ENCODE measurements at places on chromosomes 4 and X.

DNA sequence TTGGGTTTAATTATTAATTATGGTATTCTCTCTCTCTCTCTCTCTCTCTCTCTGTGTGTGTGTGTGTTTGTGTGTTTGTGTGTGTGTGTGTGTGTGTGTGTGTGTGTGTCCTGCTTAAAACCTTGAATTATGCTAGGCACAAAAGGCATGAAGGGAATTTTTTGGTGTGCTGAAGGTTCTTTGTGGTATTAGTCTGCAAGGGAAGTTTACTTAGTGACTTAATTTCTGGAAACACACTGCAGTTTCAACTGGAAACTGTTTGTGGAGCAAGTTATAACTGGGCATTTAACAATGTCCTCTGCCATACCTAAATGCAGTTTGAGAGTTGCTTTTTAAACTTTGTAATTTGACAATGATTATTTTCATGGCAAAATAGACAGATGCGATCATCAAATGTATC, 111.7 kb downstream of the FRMPD4 start:
- DNase-seq, result no peak

- DNase-seq, result no peak
These were observed 170.9 kb downstream of the RCHY1 start for GRCh38 chr4:75343333-75343732.

DNA sequence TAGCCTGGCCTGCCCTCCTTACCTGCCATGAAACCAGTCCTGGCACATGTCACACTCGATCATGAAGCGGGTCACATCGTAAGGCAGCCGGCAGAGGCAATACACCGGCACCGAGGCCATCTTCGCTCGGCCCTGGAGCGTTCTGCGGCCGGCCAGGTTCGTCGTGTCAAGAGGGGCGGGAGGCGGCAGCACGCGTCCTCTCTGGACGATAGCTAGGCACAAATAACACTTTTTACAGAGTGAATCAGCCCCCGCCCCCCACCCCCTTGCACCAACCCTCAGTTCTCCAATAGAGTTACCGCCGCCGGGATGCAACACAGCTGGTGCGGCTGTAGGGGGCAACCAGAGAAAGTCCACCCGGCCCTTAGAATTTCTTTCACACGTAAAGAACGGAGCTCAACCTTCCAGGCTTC, 1.7 kb downstream of the PHF8 start:
- peak; percentile 4 for DNase-seq

DNA sequence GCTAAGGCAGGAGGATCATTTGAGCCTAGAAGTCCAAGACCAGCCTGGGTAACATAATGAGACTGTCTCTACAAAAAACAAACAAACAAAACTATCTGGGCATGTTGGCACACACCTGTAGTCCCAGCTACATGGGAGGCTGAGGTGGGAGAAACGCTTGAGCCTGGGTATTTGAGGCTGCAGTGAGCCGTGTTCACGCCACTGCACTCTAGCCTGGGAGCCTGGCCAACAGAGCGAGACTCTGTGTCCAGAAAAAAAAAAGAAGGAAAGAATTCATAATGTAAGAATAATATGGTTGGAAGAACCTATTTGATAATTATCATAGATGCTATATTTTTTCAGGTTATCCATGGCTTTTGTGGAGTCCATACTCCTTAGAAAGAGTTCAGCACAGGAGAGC, 26.0 kb upstream of the DCHS2 start:
- no peak for DNase-seq

GRCh38 chr4:114264877-114265291, 285.4 kb upstream of the ARSJ start:
- no peak for DNase-seq

DNA sequence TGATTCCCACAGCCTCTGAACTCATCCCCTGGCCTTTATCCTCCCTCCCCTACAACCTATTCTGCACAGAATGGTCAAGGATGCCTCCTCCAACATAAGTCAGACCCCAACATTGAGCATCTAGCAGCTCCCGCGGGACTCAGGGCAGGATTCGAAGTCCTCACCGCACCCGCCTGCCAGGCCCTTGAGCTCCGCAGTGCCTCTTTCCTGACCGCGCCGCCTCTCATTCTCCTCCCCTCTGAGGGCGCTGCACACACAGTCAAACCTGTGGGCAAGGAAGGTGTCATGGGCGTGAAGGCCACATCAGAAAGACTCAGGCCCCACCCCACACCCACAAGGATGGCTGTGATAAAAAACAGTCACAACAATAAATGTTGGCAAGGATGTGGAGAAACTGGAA, 84.1 kb downstream of the CPZ start:
- DNase-seq, result no peak

GRCh38 chr4:102543030-102543928, 42.1 kb downstream of the NFKB1 start:
- DNase-seq, result no peak

DNA sequence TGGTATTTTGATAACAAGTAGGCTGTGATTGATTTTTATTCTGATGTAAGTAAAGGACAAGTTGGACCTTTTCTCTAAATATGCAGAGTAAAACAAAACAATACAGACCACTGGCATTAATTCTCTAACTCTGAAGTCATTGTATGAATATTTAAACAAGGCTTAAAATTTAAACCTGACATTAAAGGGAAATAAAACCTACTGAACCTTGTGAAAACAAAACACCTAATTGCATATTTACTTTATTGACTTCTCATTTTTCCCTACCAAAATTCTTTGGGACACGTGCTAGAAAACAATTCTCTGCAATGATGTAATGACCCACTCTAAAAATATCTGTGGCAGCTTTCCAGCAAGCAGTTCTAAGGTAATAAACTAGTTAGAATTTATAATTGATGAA, 369.7 kb upstream of the TRAM1L1 start:
- DNase-seq, result no peak

DNA sequence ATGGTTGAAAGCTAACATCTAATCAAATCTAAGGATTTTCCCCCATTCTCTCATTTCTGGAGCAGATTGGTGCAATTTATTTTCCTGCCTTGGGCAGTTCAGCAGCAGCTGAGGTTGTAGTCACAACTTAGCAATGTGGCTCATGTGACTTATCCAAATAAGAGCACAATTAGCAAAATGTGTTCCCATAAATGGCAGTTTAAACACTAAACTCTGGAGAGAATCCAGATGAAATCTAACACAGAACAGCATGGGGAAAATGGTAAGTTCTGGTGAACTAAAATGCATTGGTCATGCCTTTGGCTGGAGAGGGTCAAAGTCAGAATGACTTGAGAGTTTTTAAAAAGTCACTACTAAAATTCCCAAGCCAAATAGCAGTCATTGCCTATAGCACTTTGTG, 422.6 kb upstream of the DIPK2B start:
- DNase-seq, result no peak

DNA sequence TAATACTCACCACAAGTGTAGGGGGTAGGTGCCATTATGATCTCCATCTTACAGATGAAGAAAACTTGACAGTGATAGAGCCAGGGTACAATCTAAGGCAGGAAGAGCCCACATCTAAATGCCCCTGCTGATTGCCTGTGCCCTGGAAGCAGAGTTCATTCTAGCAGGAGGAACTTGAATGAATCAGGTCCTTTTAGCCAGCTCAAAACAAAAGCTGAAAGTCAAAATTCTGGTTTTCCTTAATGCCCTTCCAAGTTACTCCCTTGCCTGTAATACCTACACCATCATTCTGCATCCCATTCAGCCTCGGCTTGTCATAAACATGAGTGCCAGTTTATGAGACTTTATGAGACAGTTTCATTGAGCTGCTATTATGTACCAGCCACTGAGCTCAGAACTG, 89.6 kb downstream of the SCD5 start:
- DNase-seq, result no peak

- no peak for DNase-seq
These were observed 455 bp upstream of the ABCB7 start for GRCh38 chrX:75156531-75156945.

GRCh38 chr4:105417624-105418023, 56.2 kb downstream of the PPA2 start:
- no peak for DNase-seq

DNA sequence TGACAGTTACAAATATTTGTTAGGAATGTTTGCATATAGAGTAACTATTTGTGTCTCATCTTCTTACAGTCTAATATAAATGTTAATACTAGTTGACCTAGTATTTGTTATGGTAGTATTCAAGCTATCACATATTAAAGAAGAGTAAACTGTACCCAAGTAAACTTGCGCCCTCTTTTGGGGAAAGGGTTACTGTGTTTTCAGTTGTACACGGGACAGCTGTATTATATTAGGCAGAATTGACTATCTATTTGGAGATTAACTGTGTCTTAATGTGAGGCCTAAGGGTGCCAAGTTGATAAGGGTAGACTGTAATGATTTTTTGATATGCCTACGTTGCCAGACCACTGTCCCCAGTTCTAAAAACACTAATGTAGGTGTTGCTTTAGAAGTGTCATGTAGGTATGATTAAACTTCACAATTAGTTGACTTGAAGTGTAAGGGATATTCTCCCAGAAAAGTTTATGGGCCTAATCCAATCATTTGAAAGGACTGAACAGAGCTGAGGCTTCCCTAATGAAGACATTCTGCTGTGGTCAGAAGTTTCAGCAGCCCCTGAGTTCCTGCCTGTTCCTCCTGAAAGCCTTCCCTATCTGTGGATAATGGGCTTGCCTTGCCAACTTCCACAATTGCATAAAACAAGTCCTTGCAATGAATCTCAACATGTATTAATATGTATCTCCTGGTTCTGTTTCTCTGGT, 172.8 kb upstream of the CXCL13 start:
- DNase-seq, result no peak

GRCh38 chrX:124820738-124821137, 474.4 kb downstream of the SH2D1A start:
- no peak for DNase-seq

GRCh38 chr4:179325181-179325580, 1882.9 kb upstream of the AGA start:
- DNase-seq, result no peak

DNA sequence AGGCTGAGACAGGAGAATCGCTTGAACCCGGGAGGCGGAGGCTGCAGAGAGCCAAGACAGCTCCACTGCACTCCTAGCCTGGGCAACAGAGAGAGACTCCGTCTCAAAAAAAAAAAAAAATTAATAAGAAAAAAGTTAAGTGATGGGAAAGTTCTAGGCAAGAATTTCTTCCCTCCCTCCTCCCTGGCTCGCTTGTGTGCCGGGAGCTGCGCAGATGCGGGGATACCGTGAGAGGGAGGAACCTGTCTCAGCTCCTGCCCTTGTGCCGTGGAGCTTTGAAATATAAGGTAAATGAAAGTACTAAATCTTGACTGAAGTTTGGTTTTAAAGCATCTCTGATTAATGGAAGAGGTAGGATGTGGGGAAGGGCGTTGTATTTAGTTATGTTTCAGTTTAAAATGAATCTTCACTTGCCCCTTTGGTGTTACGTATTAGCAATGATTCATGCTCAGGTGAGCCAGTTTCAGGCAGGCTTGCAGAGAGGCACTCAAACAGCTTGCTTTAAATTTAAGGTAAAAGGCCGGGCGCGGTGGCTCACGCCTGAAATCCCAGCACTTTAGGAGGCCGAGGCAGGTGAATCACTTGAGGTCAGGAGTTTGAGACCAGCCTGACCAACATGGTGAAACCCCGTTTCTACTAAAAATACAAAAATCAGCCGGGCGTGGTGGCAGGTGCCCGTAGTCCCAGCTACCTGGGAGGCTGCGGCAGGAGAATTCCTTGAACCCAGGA, 1.4 kb upstream of the UFSP2 start:
- no peak for DNase-seq

GRCh38 chr4:166277401-166277800, 404.4 kb downstream of the TLL1 start:
- no peak for DNase-seq

DNA sequence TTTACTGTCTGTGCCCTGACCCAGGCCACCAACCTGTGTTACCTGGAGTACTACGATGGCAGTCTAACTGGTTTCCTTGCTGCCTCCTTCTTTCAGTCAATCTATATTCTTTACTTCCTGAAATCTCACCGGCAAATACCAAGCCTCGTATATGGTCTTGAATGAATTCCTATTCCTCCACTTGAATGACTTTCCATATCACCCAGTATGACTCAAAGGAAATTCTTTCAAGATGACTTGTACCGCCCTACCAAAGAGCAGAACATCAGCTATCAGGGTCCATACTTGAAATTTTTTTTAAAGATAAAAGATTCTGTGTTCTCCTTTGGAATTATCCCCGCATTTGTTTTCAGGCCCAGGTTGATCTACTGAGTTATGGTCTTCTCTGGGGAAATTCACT, 378.0 kb downstream of the AFF2 start:
- DNase-seq, result no peak

DNA sequence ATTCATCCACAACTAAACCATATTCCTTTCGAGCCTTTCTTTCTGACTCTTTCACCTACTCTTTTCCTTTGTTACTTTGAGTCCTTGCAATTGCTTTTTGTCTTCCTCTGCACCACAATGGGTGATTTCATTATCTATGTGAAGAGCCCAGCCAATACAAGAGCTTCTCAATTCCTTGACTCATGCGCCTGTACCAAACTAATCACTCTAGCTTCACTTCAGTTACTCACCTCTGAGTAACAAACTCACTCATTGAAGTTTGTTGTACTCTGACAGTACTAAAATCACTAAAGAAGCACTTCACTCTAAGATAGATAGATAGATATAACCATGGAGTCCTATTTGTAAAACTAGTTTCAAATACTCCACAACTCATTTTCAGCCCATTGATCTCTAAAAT, 191.7 kb upstream of the EPHA5 start:
- DNase-seq, result no peak

GRCh38 chr4:107246761-107247160, 210.6 kb upstream of the DKK2 start:
- DNase-seq, result no peak

DNA sequence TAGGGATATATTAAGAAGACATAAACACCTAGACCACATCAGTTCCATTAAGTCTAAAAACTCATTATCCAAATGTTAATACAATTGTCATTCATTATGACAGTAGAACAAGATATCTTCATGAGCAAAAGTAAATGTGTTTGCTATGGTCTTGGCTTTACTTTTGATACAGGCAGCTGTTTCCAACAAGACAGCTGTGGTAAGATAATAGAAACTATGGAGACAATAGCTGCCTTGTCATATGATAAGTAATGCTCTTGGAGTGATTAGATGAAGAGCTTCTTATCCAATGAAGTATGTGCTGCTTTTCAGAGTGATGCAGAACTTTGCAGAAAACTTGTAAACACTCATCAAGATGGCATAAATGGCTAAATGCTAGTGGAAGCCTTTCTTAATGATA, 1066.0 kb downstream of the FSTL5 start:
- DNase-seq, result no peak

- no peak for DNase-seq
These were observed 254.5 kb upstream of the ADGRL3 start for GRCh38 chr4:60945641-60946040.

- no peak for DNase-seq
These were observed 4.4 kb downstream of the MXD4 start for GRCh38 chr4:2257361-2258081.

GRCh38 chrX:143580266-143580665, 55.6 kb downstream of the SLITRK4 start:
- no peak for DNase-seq

- DNase-seq, result no peak
These were observed 102.3 kb upstream of the PCDH7 start for GRCh38 chr4:30617836-30618235.

GRCh38 chr4:181478656-181479055, 764.5 kb upstream of the TENM3 start:
- DNase-seq, result no peak

- no peak for DNase-seq
These were observed 36.9 kb upstream of the GDPD2 start for GRCh38 chrX:70386235-70386634.
